ENCODE measurements at places on chromosomes 3 and 15.

DNA sequence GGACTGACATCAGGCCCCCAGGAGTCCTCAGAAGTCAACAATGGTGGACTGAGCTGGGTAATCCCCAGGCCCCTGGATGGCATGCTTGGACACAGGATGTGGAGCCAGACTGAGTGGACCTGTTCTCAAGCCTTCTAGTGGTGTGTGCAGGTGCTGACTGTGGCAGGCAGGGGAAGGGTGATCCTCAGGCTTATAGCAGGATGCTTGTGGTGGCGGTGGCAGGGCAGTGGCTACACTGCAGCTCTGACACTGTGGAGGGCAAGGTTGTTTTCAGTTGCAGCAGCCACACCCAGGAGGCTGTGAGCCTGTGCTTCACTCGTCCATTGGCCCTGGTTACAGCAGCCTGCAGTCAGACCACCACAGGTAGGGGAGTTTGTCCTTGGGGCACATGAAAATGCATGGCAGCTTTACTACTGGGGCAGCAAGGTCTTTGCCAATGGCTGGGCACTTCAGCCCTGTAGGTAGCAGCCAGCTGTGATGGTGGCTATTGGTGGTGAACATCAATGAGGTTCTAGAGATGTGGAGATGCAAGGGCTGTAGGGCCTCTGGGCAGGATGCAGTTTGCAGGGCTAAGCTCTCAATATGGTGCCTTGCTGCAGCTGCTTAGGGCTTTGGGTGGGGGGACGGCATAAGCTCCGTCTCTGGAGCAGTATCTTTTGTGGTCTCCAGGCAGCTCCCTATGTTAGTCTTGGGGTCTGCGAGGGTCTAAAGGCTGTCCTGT lies 17.5 kb upstream of the MYO5A start:
- H3K4me3 ChIP-seq: no peak overlapping the region
- H3K36me3 ChIP-seq: peaks cover 21% of the 10 kb centered on the region
- H3K27me3 ChIP-seq: no peaks in the 10 kb centered on the region
- no peaks in the 10 kb centered on the region for H3K4me1 ChIP-seq

DNA sequence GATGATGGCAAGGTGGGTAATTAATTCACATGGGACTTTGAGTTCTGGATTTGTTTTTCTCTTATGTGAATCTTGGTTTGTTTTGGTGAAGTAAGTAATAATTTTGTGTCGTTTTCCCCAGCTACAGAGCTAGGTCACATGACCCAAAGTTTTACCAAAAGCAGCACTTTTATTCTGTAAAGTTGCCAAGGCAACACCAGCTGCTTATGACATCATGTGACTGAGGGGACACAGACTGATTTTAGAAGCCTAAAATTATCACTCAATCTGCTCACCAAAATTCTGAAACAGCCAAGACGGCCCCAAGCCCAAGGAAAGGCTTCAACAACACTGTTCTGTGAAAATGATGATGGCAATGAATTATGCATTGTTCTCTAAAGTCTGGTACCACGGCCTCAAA lies 63.9 kb downstream of the MEX3B start:
- H3K4me1 ChIP-seq: no peaks in the 10 kb centered on the region
- no peak overlapping the region for H3K4me3 ChIP-seq
- no peaks in the 10 kb centered on the region for H3K27me3 ChIP-seq
- no peak for DNase-seq

DNA sequence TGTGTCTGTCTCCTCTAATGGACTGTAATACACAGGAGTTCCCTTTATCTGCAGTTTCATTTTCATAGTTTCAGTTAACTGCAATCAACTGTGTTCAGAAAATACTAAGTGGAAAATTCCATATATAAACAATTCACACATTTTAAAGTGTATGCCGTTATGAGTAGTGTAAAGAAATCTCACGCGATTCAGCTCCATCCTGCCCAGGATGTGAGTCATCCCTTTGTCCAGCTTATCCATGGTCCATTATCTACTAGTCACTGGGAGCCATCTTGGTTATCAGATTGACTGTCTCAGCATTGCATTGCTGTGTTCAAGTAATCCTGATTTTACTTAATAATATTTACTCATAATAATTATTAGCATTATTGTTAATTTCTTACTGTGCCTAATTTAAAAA lies 14.5 kb downstream of the ZPLD1 start:
- no peaks in the 10 kb centered on the region for H3K36me3 ChIP-seq
- no peaks in the 10 kb centered on the region for H3K27me3 ChIP-seq
- no peak overlapping the region for H3K4me3 ChIP-seq
- H3K4me1 ChIP-seq: no peaks in the 10 kb centered on the region
- DNase-seq: no peak

GRCh38 chr3:25027650-25028049 lies 400.4 kb upstream of the RARB start:
- no peak for DNase-seq
- no peaks in the 10 kb centered on the region for H3K27me3 ChIP-seq
- no peak overlapping the region for H3K4me3 ChIP-seq
- no peaks in the 10 kb centered on the region for H3K4me1 ChIP-seq

DNA sequence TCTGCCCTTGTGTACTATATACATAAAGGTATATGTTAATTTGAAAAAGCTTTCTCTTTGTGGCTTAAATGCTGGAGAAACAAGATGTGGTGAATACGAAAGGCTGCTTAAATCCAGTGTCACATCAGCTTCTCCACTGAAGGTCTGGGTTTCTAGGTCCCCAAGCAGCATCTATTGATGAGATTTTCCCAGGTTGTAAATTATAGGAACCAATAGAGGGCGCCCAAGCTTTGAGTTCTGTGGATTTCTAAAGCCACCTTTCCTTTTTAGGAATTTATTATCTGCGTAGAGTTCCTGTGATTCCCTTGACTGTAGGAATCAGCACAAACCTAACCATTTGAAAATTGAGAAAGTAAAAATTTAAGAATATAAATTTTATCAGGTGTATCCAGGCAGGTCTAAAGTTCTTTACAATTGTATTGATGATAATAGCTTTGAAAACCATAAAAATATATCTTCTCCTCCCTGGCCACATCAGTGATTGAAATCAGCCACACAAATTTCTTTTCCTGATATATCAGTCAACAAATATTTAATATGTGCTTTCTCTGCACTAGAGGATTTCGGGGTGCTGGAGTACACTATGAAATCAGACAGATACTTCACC lies 88.3 kb upstream of the ADAMTSL3 start:
- no peaks in the 10 kb centered on the region for H3K36me3 ChIP-seq
- no peak for DNase-seq
- no peak overlapping the region for H3K4me3 ChIP-seq

GRCh38 chr3:105490045-105490444 lies 123.3 kb downstream of the ALCAM start:
- no peak for DNase-seq
- H3K27me3 ChIP-seq: no peaks in the 10 kb centered on the region
- H3K36me3 ChIP-seq: no peaks in the 10 kb centered on the region
- no peak overlapping the region for H3K27ac ChIP-seq

GRCh38 chr3:67524046-67524445 lies 130.4 kb downstream of the SUCLG2 start:
- H3K27ac ChIP-seq: no peak overlapping the region
- no peak for DNase-seq
- peaks cover 23% of the 10 kb centered on the region for H3K36me3 ChIP-seq
- H3K4me3 ChIP-seq: no peak overlapping the region
- no peaks in the 10 kb centered on the region for H3K4me1 ChIP-seq

GRCh38 chr15:55960946-55961345 lies 32.5 kb downstream of the NEDD4 start:
- no peaks in the 10 kb centered on the region for H3K27me3 ChIP-seq
- H3K4me1 ChIP-seq: no peaks in the 10 kb centered on the region
- no peak overlapping the region for H3K27ac ChIP-seq
- DNase-seq: no peak

GRCh38 chr3:51578238-51578637 lies 39.7 kb downstream of the RAD54L2 start:
- no peak overlapping the region for H3K4me3 ChIP-seq
- no peak overlapping the region for H3K27ac ChIP-seq
- H3K4me1 ChIP-seq: no peaks in the 10 kb centered on the region
- DNase-seq: no peak
- no peaks in the 10 kb centered on the region for H3K27me3 ChIP-seq
- no peaks in the 10 kb centered on the region for H3K36me3 ChIP-seq

DNA sequence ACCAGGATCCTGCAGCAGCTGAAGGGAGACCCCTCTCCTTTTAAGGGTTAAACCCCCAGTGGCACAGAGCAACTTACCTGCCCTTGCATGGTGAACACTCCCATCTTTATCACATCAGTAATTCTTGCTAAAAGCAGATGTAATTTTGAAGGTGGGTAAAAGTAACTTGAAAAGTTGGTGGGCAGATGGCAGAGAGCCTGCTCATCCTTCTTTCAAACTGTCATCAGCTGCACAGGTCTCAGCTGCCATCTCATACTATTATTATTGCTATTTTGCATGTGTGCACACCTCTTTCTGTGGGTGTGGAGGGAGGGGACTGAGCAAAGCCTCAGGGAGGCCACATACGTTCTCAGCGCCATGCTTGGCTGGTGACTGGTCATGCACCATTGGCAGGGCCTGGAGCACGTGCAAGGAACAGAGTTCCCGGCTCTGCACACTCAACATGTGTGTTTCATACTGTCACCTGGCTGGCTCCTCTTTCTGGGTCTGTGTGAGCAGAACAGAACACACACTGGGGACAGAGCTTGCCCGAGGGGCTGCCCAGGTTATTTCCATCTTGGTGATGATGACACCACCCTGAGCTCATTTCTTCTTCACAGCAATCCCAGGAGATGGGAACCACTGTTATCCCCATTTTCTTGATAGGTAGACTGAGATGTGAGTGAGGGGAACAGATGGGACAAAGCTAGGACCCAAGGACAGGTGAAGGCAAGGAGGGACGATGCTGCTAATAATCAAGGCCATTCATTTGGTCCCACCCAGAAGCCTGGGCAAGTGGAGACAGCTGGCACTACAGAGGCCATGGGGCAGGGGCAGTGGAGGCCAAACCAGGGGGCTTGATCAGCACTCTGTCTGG lies 95.8 kb upstream of the KLF13 start:
- H3K4me1 ChIP-seq: no peaks in the 10 kb centered on the region
- no peaks in the 10 kb centered on the region for H3K36me3 ChIP-seq
- no peak overlapping the region for H3K27ac ChIP-seq
- no peak overlapping the region for H3K4me3 ChIP-seq

DNA sequence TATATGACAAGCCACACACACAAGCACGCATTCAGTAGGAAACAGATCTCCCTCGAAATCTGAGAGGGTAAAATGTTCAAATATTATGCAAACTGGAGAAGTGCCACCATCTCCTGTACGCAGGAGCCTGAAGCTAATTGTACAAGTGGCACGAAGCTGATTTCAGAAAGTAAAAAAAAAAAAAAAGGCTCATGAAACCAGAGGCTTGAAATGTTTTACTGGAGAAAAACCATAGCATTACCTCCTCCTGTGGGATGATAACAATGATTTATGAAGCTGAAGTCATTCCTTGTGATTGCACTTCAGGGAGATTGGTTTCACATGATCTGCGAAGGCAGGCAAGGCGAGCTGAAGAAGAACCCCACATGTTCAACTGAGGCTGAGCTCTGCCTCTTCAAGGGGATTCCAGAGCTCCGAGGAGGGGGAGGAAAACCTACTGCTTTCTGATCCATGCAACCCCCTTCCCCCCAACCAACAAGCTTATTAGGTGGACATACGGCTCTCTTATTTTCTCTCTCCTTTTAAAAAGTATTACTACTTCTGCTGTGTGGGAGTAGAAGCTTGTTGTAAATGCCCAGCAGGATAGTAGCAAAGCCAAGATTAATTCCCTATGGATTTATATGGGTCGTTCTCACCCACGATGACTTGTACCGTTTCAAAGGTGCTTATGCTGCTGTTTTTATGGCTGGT lies 101.1 kb downstream of the GREM1 start:
- no peak overlapping the region for H3K27ac ChIP-seq
- H3K4me3 ChIP-seq: no peak overlapping the region
- H3K4me1 ChIP-seq: no peaks in the 10 kb centered on the region
- no peaks in the 10 kb centered on the region for H3K36me3 ChIP-seq

DNA sequence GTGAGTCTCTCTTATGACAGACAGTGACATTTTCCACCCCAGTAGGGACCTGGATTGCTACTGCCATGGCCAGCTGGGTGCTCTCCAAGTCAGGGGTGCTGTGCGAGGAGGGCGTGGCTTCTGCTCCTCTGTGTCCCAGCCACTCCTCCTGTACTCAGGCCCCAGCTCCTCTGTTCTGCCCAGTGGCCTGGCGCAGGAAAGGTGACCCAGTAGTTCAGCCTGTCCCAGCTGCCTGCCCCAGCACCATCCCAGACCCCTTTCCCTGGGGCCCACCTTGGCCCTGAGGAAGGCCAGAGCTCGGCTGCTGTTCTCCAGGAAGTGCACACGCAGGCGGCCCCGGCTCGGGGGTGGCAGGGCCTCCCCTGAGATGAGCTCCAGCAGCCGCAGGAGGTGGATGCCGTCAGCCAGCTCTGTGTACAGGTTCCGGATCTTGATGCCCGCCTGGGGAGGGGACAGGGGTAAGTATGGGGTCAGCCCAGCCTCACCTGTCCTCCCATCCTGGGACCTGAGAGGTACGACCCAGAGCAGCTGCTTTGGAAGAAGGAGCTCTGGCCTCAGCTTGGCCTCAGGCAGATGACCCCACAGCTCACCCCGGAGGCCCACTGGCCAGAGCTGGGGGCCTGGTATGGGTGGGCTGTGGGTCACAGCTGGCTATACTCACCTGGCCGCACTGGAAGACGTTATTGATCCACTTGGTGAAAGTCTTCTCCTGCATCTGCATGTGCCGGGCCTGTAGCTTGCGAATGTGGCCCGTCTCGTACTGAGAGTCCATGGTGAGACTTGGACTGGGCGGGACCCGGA lies 1.0 kb downstream of the SPTBN5 start:
- peaks cover 49% of the 10 kb centered on the region for H3K4me1 ChIP-seq
- H3K27me3 ChIP-seq: no peaks in the 10 kb centered on the region

DNA sequence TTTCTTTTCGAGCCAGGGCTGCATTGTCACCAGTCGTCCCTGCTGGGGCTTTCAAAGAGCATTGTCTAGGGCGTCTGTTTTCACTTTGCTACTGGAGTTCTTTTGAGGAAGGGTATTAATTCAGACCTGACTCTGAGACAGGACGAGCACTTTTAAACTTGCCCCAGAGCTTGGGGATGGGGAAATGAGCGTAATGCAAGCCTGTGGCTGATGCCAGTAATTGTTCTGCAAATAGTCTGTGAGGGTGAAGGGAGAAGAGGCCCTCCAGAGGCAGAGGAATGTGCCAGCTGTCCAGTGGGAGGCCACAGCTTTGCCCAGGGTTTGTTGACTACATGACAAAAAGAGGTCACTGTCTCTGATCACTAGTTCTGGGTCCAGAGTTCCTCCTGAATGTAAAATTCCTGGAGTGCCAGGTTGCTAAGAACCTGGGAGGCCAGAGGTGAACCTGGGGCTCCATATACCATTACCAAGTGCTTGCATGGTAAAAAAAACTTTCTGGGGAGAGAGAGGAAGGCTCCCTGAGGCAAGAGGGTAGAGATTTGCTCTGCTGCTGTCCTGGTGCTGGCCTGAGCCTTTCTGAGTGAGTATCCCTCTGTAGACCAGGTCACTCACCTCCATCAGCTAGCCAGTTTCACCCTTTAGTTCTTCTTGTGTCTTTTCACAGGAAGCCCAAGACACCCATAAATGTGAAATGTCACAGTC lies 14.8 kb downstream of the EEFSEC start:
- H3K36me3 ChIP-seq: no peaks in the 10 kb centered on the region
- H3K27ac ChIP-seq: no peak overlapping the region
- no peaks in the 10 kb centered on the region for H3K27me3 ChIP-seq
- no peak overlapping the region for H3K4me3 ChIP-seq

- H3K4me1 ChIP-seq: peaks cover 5% of the 10 kb centered on the region
- no peaks in the 10 kb centered on the region for H3K36me3 ChIP-seq
- no peak for DNase-seq
Measured at GRCh38 chr15:72168808-72169190, 28.8 kb downstream of the GRAMD2A start.

- H3K27ac ChIP-seq: no peak overlapping the region
- peaks cover under 1% of the 10 kb centered on the region for H3K27me3 ChIP-seq
- no peak for DNase-seq
- H3K4me3 ChIP-seq: no peak overlapping the region
- H3K4me1 ChIP-seq: no peaks in the 10 kb centered on the region
- H3K36me3 ChIP-seq: no peaks in the 10 kb centered on the region
Measured at GRCh38 chr15:39512643-39513042, 68.2 kb upstream of the THBS1 start.

Data from effector memory CD4-positive, alpha-beta T cell (primary cell).